ENCODE measurements at places on chromosomes 5 and 9.

- DNase-seq, result no peak
These were observed 30.2 kb downstream of the SNX18 start for GRCh38 chr5:54547711-54548250.

GRCh38 chr9:115690786-115691496 is 462.6 kb upstream of the PAPPA start:
- DNase-seq, result no peak

- no peak for DNase-seq
These were observed 197.6 kb downstream of the KDM4C start for GRCh38 chr9:6955251-6955921.

- DNase-seq, result no peak
These were observed 137.3 kb upstream of the KLF9 start for GRCh38 chr9:70551801-70552200.

DNA sequence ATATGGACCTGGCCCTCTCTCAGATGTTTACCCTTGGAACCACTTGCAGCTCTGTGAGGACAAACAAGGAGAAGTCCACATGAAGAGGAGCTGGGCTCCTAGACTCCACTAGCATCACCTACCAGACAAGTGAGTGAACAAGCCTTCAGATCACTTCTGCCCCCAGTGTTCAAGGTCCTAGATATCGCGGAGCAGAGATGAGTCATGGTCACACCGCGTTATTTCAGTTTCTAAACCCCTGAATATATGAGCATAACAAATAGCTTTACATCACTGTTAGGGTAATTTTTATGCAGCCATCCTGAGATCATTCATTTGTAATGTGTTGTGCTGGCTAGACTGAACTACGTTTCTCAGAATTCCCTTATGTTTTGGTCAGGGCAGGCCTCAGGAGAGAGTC is 77.0 kb upstream of the DAP start:
- DNase-seq, result no peak

- DNase-seq, result no peak
These were observed 9.7 kb upstream of the CYSTM1 start for GRCh38 chr5:140165101-140165922.

DNA sequence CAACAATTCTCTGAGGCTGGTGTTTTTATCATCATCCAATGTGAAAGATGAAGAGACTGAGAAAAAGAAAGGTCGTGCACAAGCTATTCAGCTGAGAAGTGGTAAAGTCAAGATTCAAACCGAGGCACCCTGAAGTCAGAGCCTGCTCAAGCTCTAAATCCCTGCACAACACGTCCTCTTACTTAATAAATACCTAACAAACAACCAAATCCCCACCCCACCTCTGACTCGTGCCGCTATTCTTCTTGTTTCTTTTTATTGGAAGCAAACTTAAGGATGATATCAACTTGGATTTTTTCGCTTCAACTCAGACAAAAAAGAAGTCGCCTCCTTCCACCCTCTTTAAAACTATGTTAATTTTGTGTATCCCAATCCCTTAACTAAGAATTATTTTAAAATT is 140.2 kb downstream of the CEP120 start:
- DNase-seq, result no peak

DNA sequence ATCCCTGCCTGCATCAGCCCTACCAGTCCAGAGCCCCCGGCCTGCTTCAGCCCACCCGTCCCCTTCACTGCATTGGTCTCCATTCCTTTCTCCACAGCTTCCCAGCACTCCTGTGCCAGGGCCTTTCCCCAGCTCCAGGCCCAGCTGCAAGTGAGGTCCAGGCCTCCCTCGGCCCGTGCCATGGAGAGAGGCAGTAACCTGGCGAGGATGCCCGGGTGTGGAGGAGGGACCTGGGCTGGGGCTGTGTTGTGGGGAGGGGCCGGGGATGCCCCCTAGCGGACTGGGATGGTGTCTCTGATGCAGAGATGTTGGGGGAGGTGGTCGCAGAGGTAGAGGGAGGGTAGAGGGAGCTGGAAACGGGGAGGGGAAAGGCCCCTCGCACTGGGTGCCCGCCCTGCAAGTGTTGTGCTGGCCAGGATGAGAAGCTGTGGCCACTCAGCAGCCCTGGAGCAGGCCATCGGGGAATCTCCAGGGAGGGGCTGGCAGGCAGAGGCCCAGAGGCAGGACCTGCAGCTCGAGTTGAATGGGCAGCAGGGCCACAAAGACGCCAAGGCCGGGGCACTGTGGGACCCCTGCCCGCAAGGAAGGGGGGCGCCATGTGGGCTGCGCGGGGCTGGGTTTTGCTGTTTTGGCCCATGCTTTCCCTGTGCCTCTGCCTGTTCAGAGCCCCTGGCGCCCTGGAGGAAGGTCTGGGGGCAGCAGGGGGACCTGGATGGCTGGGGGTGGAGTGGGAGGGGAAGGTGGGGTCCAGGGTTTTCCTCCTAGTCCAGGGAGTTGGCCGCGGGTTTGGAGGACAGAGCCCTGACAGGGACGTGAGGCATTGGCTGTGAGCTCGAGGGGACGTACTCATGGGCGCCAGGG is 26.0 kb upstream of the NKD2 start:
- no peak for DNase-seq

DNA sequence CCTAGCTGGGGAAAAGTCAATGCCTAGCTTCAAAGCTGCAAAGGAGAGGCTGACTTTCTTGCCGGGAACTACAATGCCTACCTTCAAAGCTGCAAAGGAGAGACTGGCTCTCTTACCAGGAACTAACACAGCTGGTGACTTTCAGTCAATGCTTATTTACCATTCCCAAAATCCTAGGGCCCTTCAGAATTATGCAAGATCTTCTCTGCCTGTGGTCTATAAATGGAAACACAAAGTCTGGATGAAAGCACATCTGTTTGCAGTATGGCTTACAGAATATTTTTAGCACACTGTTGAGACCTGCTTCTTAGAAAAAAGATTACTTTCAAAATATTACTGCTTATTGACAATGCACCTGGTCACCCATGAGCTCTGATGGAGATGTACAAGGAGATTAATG is 259.4 kb downstream of the PLK2 start:
- no peak for DNase-seq

GRCh38 chr9:129587487-129588262 is 33.2 kb downstream of the C9orf50 start:
- no peak for DNase-seq

GRCh38 chr9:20872340-20872977 is 159.0 kb downstream of the HACD4 start:
- DNase-seq, result no peak

DNA sequence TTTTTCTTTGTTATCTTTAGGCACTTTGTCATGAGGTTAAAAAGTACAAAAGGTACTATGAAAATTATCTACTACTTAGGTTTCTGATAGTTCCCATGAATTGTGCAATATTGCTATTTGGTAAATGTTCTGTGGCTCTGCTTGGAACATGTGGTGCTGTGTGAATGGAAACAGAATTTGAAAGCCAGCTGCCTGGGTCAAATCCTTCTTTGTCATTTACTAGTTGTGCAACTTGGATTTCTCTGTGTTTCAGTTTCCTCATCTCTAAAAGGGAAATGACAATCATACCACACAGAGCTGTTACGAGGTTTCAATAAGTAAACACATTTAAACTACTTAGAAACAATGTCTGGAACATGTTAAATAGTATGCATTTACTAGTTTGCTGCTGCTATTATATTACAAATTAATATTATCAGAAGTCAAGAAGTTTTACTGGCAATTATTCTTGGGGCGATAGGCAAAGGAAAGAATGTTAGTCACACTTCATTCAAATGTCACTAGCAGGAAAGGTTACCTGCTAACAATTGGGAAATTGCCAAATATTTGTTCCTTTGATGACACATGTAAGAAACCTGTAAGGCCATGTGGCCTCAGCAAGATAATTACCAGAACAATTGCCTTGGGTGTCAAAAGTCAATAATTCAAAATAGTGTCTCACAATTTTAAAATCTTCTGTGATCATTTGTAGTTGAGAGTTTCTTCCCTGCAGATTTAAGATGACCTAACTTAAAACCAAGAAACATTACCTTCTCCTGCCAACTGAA is 184.8 kb downstream of the KIAA0825 start:
- DNase-seq, result no peak

DNA sequence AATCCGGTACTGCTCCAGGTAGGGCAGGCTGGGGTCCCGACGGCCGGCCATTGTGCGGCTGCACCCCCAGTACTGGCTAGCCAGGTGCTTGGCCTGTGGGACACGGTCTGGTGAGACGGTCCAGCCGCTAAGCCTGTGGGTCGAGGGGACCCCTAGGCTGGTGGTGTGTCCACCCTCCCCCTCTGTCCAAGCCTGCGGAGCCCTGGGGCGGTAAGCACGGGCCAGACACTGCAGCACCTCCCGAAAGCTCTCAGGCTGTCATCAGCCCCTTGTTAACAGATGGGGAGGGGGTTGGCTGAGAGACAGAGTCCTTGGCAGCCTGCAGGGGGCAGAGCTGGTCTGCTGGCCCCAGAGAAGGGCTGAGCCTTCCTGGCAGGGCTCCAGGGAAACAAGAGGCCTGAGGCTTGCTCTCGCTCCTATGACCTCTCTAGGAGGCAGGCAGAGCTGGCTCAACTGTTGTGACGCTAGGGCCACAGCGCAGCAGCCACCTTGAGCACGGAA is 11.8 kb upstream of the MRNIP start:
- DNase-seq, result no peak

GRCh38 chr9:68964765-68965164 is 49.1 kb downstream of the PRKACG start:
- DNase-seq, result no peak

DNA sequence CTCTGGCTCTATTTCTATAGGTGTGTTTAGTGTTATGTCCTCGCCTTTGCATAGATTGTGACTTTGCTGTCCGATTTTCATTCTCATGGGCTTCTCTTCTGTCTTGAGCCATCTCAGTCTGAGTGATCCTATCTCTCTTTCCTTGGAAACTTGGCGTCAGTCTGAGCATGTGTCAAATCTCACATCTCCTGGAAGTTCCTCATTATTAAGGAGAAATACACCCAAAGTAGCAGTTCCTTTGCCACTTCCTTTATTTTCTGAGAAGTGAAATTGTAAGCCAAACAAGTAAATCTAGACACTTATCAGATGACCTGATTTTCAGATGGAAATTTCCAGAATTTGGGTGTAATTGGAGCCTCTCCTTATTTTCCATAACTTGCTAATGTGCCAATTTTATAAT is 126.9 kb upstream of the ANKH start:
- no peak for DNase-seq

GRCh38 chr9:2359891-2360471 is 261.6 kb upstream of the VLDLR start:
- DNase-seq, result no peak

GRCh38 chr9:122941582-122942234 is 888 bp downstream of the RABGAP1 start:
- DNase-seq, result no peak

DNA sequence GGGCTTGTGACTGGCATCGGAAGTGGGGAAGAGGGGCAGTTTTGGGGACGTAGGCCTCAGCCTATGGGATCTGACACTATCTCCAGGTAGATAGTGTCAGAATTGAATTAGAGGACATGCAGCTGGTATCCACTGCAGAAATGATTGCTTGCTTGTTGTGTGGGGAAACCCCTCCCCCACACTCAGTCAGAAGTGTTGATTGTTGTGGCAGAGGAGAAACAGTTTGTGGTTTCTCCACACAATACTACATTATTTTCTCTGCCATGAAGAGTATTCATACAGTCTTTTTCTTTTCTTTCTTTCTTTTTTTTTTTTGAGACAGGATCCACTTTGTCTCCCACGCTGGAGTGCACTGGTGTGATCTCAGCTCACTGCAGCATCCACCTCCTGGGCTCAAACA is 113.9 kb downstream of the ARRDC3 start:
- no peak for DNase-seq

DNA sequence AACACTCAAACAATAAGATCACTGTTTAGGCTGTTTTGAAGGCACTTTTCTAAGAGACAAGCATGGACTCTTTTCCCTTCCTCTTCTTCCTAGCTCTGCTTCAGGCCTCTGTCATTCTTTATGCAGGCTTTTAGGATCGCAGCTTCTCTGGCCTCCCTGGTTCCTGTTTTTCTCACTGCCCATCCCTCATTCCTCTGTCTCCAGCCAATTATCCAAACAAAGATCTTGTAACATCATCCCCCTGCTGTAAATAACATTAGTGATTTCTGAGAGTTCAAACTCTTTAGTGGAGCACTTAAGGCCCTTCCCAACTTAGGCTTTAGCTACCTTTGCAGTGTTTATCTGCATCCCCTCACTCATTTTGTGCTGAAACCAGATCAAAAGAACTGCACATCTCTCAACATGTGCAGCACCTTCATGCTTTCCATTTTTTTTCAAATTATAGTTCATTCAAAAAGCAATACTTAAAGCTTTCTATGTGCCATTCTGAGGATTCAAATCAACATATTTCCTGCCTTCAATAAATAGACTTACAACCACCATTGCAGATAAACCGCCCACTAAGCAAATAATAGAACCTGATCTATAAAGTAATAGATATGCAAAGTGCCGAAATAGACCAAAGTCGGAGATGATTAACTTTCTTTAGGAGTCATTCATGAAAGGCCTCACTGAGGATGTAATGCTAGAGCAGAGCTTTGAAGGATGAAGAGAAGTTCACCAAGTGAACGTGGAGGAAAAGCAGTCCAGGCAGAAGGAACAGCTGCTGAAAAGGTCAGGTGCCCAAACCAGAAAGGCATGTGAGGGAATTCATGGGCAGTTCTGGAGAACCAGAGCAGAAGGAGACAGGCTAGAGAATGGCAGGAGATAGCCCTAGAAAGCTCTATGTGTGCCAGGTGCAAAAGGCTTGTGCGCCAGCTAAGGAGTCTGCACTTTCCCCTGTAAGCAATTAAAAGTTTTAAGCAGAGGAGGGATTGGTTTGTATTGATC is 95.8 kb upstream of the ZNF366 start:
- no peak for DNase-seq

GRCh38 chr9:107119735-107120134 is 163.3 kb upstream of the RAD23B start:
- no peak for DNase-seq

DNA sequence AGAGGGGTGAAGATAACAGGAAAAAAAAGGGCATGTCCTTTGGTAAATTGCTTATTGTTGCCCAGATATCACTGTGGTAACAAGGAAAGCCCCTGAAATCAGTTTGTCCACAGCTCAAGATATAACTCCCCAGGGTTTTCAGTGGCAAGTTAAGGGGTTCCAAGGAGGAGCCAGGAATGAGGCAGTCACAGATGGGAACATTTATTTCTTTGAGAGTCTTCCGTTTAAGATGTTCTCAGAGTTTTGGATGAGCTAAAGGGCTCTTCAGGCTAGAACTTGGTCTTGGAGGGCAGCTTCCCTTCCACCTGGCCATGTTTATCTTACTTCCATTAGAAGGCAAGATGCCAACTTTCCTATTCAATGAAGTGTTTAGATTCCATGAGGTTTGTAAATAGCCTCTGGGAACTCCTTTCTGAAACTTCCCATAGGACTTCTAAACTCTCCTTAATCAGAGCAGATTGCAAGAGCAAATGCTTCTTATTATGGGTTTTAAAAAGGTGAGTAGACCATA is 277.6 kb upstream of the TNC start:
- no peak for DNase-seq

GRCh38 chr5:140351609-140352334 is 5.4 kb upstream of the HBEGF start:
- DNase-seq, result peak; percentile 27

GRCh38 chr5:143117821-143118220 is 285.7 kb downstream of the NR3C1 start:
- DNase-seq, result no peak
